Fibroblast of lung (primary cell): ENCODE measurements at places on chromosomes 6 and 20.

DNA sequence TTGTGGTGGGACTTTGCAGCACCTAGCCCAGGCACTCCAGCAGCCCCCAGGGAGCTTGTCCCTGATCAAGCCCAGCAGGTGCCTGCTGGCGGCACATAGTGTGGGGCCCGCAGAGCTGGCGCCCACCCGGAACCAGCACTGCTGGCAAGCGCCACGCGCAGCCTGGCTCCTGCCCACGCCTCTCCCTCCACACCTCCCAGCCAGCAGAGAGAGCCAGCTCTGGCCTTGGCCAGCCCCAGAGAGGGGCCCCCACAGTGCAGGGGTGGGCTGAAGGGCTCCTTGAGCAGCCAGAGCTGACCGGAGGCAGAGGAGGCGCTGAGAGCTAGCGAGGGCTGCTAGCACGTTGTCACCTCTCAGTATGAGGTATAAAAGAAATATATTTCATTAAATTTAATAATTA lies 716.5 kb upstream of the MAP3K7 start:
- DNase-seq: no peak

- DNase-seq: no peak
Measured at GRCh38 chr20:5000263-5001173, 792 bp downstream of the SLC23A2 start.

- DNase-seq: no peak
Measured at GRCh38 chr20:43827940-43828562, 86.6 kb upstream of the TOX2 start.

GRCh38 chr6:89965441-89966227 lies 71.4 kb downstream of the GJA10 start:
- no peak for DNase-seq

DNA sequence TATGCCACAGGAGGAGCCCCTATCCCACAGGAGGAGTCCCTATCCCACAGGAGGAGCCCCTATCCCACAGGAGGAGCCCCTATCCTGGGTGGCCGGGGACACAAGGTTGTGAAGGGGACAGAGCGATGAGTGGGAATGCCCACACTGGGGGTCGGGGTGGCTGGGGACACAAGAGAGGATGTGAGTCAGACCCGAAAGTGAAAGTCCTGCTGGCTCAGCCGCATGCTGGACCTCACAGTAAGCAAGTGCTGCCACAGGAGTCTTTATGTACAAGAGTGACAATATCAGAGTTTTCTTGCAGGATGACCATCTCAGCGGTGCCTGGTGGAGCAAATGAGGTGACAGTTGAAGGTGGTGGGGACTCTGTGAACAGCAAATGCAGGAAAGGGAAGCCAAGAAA lies 93.7 kb downstream of the PSMB1 start:
- peak; percentile 60 for DNase-seq

- no peak for DNase-seq
Measured at GRCh38 chr6:27757307-27757706, 154.9 kb downstream of the OR2B2 start.
